Stimulated activated naive CD8-positive, alpha-beta T cell treated with anti-CD3 and anti-CD28 coated beads, Interleukin-15, amount 100 ng/mL, for 72 hours (primary cell): ENCODE measurements at places on chromosomes 3 and 15.

DNA sequence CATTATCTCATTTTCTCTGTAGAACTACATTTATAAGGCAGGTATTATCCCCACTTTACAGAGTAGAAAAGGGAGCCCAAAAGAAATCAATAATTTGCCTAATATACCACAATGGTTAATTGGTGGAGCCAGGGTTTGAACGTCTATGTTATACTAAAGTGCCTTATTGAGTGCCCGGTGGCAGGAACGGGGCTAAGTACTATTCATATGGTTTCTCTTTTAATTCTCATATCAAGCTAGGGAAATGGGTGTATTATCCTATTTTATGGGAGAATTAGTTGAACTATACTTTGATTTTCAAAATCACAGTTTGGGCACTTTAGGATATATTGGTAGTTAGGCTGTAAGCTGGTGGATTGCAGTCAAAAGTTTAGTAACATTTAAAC lies 1.5 kb downstream of the CEP97 start:
- DNase-seq, result no peak

GRCh38 chr3:148694116-148694515 lies 3.6 kb upstream of the AGTR1 start:
- DNase-seq, result no peak

DNA sequence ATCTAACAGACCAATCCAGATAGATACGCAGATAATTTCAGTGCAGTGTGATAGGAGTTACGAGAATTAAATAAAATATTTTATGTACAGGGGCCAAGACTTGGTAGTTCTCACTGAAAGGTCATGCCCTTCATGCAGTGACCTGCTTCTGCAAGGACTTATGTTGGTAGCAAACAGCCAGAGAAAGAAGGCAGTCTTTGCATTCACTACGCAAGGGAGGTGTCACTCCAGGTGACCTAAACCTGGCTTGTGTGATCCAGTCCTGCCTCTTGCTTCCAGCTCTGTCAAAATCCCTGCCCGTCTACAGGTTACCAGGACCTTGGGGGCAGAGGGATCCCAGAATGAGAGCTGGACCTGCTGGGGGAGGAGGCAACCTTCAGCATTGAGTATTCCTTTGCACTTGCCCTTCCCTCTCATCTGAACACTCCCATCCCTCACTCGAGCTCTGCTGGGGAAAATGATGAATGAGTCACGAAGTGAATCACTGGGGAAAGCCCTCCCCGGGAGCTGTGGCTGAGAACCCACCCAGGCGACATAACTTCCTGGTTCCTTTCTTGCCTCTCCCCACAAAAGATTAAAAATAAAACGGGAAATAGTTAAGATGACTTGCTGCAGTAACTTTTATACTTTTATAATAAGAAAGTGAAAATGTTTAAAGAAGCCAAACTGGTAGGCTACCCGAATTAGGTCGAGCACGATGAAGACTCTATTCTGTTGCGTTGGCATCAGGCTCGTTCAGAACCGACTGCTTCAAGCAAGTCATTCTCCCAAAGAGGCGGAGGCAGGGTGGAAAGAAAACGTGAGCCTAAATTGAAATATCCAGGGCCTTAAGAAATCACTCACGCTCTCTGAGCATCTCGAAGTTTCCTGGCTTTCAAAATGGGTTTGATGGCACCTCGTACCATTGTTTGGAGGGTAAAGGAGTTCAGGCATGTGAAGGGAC lies 216.1 kb downstream of the SLCO3A1 start:
- DNase-seq, result peak; percentile 22

GRCh38 chr15:89648106-89649012 lies 6.9 kb downstream of the KIF7 start:
- DNase-seq, result no peak

DNA sequence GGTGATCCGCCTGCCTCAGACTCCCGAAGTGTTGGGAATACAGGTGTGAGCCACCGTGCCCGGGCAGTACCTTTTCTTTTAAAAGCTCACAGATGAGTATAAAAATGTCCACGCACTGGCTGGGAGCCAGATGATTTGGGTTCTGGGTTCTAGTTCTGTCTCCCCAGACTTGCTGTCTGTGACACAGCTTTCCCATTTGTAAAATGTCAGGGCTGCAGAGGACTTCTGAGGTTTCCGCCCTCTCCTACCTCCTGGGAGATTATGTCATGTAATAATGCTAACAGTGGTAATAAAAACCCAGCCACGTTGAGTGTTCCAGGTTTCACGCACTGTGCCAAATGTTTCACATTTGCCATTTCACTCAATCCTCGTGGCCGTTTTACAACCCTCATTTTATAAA lies 1.3 kb upstream of the PPP4R2 start:
- DNase-seq, result no peak

DNA sequence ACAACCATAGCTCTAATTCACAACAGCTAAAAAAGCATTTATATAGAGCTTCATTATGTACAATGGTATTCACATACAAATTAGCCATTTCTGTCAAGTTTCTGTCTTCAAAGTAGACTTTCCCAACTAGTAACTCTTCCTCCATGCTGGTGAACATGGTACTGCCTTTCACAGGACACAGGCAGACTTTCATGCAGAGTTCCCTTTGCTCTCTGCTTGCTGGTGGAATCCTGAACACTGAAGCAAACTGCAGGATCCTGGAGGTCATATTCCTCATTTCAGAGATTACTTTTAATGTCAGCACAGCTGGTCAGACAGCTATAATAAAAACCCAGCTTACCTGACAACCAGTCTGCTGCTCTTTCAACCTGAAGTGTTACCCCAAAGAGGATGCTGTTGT lies 53.6 kb downstream of the TASOR start:
- no peak for DNase-seq
